ENCODE measurements at places on chromosomes 1 and 21. TPM values are rescaled to one million over a fixed set of nuclear protein-coding genes. Genes with fewer than 3 reads are reported as not detected.
A peak's percentile ranks its signal among the peaks of the same experiment; 100 is the strongest.

DNA sequence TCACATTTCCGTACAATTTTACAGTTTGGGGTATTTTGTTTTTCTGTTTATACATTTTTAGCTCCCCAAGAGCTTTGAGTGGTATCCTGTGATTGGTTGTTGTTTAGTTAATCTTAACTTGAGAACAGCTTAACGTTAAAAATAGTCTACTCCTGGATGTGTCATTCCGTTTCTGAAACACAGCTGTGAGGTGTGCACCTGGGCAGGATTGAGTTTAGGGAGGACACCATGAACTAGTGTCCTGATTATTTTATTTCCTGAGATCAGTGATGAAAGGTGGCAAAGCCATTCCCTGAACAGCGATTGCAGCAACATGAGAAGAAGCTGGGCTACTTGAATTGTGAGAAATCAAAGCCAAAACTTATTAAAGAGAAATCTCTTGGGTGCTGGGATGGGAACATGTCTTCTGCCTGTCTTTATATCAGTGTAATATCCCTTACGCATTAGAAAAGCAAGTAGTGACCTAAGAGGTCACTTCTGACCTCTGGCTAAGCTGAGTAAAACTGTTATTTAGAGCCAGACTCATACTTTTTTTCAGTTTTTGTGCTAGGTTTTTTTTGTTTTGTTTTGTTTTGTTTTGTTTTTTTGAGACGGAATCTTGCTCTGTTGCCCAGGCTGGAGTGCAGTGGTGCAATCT, 43.4 kb downstream of the ZBTB40 start:
- no peak for DNase-seq

Gene OLIG1
- total RNA-seq = not detected

DNA sequence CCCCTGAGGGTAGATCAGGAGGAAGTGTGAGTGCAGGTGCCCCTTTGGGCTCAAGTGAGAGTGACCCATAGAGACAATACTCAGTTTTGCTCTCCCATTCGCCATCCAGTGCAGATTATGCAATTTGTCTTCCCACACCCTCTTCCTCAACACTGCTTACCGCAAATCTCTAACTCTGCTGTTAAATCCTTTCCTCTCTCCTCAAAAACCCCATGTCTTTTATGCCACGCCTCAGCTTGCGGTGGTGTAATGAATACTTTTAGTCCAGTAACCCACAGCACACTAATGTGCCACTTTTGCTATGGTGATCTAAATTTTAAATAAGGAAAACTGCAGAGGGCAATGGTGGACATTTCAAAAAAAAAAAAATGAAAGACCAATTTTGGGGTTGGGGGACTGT, 57.7 kb downstream of the PRRX1 start:
- DNase-seq = no peak

DNA sequence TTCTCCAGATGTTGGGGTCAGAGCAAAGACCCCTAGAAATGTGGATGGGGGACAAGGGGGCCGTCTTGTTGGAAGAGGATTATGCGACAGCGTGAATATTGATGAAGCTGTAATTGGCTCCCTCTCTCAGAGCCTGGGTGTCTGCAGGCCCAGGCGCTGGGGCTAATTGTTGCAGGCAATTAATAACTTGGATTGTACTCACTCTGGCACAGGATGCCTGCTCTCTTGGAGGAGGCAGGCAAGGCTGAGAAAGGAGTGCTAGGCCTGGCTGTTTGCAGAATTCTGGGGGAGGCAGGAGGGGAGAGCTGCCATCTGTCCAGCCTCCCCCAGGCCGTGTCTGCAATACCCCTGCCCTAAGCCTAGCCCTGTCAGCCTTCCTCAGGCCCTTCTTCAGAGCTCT, 4.1 kb upstream of the DISP3 start:
- no peak for DNase-seq

DNA sequence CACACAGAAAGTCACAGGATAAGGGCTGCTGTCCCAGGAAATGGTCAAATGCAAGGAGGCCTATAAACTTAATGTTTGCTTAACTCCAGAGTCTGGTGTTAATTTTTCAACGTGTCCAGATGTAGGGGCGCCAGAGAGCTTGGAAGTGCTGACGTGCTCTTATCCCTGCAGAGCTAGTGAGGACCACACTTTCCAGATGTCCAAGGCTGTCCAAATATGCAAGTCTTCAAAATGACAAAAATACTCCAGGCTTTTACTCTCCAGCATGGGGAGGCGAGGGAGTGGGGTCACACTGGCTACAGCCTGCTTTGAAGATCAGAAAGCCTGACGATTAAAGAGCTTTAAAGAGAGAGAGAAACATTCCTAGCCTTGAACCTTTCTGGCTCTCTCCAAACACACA, 57.6 kb downstream of the ABCA4 start:
- DNase-seq = peak; percentile 39

Gene DNASE2B
- not detected for total RNA-seq

Gene ARMH1
- total RNA-seq = 2.5 TPM

- DNase-seq = no peak
These were observed 39.1 kb upstream of the KCNK2 start for GRCh38 chr1:215043401-215043800.

- DNase-seq = no peak
These were observed 4.7 kb upstream of the CCSAP start for GRCh38 chr1:229347528-229347927.

DNA sequence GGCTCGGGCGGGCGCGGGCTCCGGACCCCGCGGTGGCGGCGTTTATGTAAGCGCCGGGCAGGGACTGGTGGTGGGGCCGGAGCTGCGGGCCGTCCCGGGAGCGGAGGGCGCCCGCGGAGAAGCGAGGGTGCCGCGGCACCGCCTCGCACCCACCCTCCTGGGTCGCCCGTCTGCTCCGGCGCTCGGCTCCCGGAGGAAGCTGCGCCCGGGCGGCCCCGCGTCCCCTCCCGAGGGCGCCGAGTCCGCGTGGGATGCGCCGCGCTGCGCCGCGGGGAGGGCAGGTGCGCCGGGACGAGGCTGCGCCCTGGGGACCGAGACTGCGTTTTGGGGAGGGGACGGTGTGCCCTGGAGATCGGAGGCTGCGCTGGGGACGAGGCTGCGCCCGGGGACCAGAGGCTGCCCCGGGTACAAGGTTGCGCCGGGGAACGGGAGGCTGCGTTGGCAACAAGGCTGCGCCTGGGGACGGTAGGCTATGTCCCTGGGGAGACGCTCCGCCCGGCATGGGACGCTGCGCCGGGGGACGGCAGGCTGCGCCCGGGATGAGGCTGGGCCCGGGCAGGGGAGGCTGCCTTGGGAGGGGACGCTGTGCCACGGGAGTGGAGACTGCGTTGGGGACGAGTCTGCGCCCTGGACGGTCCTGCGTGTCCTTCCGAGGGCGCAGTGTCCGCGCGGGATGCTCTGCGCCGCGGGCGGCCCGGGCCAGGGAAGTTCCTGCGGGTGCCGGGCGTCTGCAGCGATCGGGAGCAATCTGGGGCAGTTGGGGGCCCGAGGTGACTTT, 627 bp downstream of the ADARB1 start:
- DNase-seq = peak; percentile 34

Gene NECTIN4
- total RNA-seq = 1.6 TPM

GRCh38 chr1:168920456-168921094, 185.9 kb upstream of the ATP1B1 start:
- no peak for DNase-seq

Gene RNF186
- not detected for total RNA-seq

DNA sequence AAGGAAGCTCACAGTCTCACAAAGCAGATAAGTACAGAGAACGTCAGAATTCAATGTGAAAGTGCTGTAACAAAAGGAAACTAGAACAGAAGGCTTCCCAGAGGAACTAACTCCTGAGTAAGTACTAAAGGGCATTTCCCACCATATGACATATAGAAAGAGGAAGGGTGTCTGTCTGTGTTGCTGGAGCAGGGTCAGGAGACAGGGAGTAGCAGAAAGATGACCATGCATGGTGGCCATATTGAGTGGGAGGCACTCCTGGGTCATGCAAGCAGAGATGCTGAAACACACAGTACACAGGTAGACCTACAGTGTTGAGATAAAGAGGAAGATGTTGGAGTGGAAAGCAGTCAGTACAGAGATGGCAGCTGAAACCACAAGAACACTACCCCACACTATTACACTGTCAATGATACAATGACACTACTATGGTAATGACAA, 47.3 kb downstream of the SLC25A24 start:
- DNase-seq = no peak

Gene IL20
- total RNA-seq = not detected

- peak; percentile 16 for DNase-seq
These were observed 66.7 kb upstream of the ANGPTL3 start for GRCh38 chr1:62530516-62531154.

DNA sequence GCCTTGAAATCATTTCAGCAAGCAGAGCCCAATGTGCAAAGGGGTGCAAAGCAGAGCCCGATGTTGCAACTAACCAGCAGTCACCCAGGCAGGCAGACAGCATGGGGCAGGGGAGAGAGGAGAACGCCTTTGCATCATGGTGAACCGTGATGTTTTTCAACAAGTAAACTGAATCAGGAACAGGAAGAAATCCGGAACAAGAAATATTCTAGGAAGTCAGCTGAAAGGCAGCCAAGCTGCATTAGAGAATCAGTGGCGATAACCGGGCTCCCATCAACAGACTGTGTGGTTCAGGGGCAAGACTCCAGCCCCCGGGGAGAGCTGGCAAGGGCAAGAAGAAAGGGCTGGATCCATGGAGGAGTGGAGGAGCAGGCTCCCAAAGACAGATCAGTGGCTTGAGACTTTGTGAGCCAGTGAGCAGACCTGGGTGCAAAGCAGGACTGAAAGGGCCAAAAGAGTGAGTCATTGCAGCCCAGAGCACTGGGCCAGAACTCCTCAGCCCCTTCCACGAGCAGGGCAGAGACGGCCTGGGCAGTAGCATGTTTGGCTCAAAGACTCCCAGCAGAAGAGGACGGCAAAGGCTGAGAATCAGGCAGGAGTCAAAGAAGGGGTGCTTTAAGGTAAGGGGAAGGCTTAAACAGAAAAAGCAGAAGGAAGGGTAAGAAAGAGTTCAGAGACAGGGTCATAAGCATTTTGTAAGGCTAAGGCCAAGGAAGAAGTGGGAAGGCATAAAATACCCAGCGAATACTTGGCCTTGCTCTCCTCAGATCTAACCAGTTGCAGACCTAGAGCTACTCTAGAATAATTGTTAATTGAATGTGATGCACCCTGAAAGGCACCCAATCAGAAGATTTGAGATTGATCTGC, 155.0 kb downstream of the SETD4 start:
- DNase-seq = no peak

DNA sequence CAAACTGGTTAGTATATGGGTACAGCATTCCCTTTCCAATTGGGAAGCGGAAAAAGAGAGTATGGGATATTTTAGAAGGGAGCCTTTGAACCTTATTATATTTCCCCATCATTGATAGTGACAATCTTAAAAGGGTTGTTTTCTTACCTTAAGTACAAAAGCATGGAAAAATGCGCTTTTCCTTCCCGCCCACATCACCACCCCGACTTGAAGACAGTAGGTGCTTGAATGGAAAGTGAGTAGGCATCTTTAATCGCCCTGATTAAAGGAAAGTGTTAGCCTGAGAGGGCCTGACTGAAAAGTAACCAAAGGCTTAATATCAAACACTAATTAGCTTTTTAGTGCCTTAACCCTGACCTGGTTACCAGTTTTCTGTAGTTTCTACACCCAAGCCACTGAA, 15.4 kb downstream of the GGPS1 start:
- no peak for DNase-seq

DNA sequence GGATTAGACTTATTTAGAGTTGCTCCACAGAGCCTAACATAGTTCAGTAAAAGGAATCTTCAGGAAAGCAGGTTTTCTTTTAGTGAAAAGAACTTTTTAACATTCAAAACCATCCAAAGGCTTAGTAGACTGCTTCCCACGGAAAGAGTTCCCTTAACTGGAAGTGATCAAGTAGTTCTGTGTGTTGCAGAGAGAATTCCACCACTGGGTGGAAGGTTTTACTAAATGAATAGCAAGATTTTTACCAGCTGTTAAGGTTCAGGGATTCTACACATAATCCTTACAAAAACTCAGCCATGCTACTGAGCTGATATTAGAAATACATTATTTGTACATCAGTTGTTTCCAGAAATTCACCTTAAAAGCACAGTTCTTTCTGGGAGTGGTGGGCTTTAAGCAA, 119.7 kb downstream of the GDAP2 start:
- DNase-seq = no peak

GRCh38 chr1:25204797-25205480, 27.4 kb downstream of the SYF2 start:
- peak; percentile 52 for DNase-seq

DNA sequence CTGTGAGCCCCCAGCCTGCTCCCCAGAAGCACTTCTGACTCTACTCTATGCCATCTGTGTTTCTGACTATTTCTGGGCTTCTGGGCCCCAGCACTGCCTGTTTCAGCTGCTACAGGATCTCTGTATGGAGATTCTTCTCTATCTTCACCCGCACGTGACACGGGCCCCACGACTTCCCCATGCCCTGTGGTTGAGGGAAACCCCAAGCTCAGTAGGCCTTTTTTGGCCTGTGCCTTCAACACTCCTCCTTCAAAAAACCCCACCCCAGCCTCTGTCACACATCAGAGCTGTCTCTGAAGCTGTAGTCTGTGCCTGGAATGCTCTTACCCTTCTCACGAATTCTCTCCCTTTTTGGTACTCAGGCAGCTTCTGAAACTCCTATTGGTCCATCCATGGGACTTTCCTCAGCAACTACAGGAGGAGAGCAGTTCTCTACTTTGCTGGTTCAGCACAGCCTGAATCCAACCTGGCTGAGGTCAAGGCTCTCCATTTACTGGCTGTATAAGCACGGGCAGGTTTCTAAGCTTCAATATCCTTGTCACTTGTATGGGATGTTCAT, 2.0 kb upstream of the NID1 start:
- DNase-seq = no peak

Gene ZMYND12
- total RNA-seq = 0.23 TPM

- DNase-seq = peak; percentile 20
These were observed 88.6 kb upstream of the PKN2 start for GRCh38 chr1:88595355-88596002.

DNA sequence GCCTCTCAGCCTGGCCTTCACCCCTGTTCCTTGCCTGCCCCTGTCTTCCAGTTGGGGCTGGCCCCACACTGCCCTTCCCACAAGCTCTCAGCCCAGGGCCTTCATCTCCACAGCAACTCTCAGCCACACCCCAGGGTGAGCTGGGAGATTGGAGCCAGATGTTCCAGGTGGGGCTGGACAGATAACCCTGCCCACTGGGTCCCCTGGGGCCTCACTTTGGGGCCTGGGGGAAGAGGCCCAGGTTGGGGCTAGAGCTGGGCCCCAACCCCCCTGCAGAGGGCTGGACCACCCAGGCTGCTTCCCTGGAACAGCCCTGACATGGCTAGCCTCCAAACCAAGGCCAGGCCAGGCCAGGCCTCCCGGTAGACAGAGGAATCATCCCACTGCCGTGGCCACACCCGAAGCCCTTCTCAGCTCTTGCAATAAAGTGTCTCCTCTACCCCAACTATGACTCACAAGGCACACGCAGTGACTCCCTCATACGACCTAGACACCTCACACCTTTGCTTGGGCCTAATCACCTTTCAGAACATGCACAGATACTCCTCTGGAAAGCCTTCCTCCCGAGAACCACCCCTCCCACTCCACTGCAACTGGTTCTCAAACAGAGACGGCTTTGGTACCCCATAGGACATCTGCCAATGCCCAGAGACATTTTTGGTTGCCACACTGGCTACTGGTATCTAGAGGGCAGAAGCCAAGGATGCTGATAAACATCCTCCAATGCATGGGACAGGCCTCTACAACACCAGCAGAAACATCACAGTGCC, 22.2 kb downstream of the SLC2A1 start:
- DNase-seq = peak; percentile 60

- DNase-seq = no peak
These were observed 30.2 kb upstream of the TTC4 start for GRCh38 chr1:54685335-54685905.

GRCh38 chr1:56304975-56305374, 274.4 kb downstream of the PLPP3 start:
- DNase-seq = no peak

Data from astrocyte (in vitro differentiated cells and primary cell).